Motor neuron (in vitro differentiated cells): ENCODE measurements at places on chromosomes 1 and 21. TPM values are rescaled to one million over a fixed set of nuclear protein-coding genes. Genes with fewer than 3 reads are reported as not detected.

The F13B gene
- 0.15 TPM in 1 of 2 replicates, not detected in the other for total RNA-seq

The CLK2 gene
- 28.4 and 38.2 TPM in 2 replicates for total RNA-seq

The LRRC8B gene
- 14.6 and 15.1 TPM in 2 replicates for total RNA-seq

The CSMD2 gene
- total RNA-seq = 0.33 and 0.81 TPM in 2 replicates

The CASQ1 gene
- total RNA-seq = 0.18 and 0.31 TPM in 2 replicates

The C1orf115 gene
- total RNA-seq = 0.68 and 0.73 TPM in 2 replicates

The CFHR4 gene
- total RNA-seq = not detected in 2 replicates

The HSD3B2 gene
- not detected in 2 replicates for total RNA-seq

The CFH gene
- total RNA-seq = 0.05 and 0.09 TPM in 2 replicates

The RCAN1 gene
- 17.0 and 18.2 TPM in 2 replicates for total RNA-seq

The TTC24 gene
- not detected in 2 replicates for total RNA-seq

The TTLL7 gene
- total RNA-seq = 18.6 and 21.3 TPM in 2 replicates

The PTGFRN gene
- 134 TPM in 2 replicates for total RNA-seq

The SPRR5 gene
- not detected in 2 replicates for total RNA-seq

The CYP4A11 gene
- total RNA-seq = 0.78 and 1.0 TPM in 2 replicates

The LYSMD1 gene
- 29.5 and 30.8 TPM in 2 replicates for total RNA-seq

The ADAM30 gene
- total RNA-seq = 0.15 and 0.21 TPM in 2 replicates

The ERG gene
- total RNA-seq = 0.71 and 1.6 TPM in 2 replicates

The FCRL6 gene
- not detected in 2 replicates for total RNA-seq

The EIF2D gene
- 35.4 and 36.6 TPM in 2 replicates for total RNA-seq

The UMODL1 gene
- 0.45 and 0.50 TPM in 2 replicates for total RNA-seq

The RNF223 gene
- total RNA-seq = not detected in 2 replicates

The PTGER3 gene
- total RNA-seq = 1.8 and 2.1 TPM in 2 replicates

The RBP7 gene
- total RNA-seq = 1.7 TPM in 1 of 2 replicates, not detected in the other

The AQP10 gene
- 1.1 TPM in 2 replicates for total RNA-seq
